ENCODE measurements at places on chromosomes 16 and 17.
A peak's percentile ranks its signal among the peaks of the same experiment; 100 is the strongest.

GRCh38 chr16:52727441-52727840 is 180.5 kb upstream of the TOX3 start:
- no peak for DNase-seq

DNA sequence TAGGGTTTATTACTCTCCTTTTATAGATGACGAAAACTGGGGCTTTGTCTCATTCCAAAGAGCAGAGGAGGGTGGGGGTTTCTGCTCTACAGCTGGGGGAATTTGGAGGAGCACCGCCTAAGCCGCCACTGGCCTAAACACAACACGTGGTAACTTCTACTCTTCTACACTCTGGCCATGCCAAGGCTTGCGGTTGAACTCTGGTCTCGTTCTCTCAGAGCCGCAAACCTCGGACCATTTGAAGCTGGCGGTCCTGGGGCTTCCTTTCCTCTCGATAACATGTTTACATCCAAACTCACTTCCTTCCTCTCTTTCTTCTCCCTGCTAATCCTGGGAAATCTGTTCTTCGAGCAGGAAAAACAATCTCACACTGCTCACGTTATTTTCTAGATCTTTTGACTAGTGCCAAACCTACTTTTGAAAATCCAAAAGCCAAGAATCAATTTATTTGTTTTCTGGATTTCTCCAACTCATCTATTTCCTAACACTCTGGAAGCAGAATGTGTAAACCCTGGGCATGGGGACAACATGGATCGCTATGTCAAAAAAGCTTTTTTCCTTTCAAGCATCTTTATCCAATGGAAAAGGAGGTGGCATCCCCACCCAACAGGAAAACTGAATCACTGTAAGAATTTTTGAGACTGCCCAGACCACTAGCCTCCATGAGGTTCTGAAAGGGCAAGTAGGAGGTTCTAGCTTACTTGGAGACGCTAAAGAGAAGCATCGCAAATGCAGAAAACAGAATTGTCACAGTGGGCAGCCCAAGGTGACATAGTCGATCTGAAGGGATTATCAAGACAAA is 13.6 kb upstream of the EEF2K start:
- DNase-seq: peak; percentile 85

DNA sequence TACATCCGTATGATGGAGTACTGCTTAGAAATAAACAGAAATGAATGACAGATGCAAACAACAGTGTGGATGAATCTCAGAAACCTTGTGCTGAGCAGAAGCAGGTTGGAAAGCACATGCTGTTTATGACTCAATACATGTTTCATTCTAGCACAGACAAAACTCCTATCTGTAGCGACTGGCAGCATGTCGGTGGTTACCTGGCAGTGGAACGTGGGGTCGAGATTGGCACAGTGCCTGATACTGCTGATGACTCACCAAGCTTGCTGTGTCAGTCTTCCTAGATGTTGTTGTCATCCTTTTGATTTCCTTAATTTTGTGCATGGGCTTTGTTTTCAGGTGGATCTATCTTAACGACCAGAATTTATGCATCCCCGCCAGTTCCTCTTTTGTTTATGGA is 62.1 kb downstream of the GAN start:
- no peak for DNase-seq

DNA sequence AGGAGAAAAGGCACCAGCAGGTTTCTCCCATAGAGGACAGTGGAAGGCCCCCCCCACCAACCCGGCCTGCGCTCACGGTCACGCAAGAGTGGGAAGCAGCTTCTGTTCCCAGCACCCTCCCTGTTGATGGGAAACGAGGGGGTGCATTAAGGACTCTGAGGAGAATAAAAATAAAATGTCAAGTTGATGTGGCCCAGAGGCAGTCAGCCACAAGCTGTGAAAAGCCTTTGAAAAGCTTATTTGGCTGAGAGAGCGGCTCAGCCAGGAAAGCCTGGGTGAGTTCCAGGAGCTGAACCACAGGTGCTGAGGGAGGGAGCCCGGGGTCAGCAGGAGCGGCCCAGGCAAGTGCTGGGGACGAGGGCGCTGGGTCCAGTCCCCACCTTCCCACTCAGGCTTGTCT is 26.9 kb upstream of the SPATA32 start:
- DNase-seq: no peak

- no peak for DNase-seq
Measured at GRCh38 chr17:1186214-1186820, 6.5 kb upstream of the ABR start.

- peak; percentile 38 for DNase-seq
Measured at GRCh38 chr16:51055434-51055833, 95.6 kb downstream of the SALL1 start.

- DNase-seq: no peak
Measured at GRCh38 chr16:12613131-12613991, 190.3 kb downstream of the CPPED1 start.

DNA sequence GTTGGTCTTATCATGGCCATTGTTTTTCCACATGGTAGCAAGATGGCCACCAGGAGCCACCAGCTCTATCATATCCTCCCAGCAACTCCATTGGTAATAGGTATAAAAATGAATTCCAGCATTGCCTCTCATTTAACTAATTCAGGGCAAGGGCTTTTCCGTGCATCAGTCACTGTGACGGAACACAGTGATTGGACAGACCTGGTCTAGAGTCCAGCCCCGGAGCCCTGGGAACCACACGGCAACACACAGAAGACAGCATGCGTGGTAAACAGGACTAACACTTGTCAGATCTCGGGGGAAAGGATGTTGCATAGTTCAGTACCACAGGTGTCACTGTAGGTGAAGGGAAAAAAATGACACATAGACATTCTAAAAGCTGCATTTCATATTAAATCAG is 638.0 kb upstream of the RBFOX1 start:
- no peak for DNase-seq

GRCh38 chr16:678209-678857 is 1.9 kb upstream of the STUB1 start:
- DNase-seq: no peak

DNA sequence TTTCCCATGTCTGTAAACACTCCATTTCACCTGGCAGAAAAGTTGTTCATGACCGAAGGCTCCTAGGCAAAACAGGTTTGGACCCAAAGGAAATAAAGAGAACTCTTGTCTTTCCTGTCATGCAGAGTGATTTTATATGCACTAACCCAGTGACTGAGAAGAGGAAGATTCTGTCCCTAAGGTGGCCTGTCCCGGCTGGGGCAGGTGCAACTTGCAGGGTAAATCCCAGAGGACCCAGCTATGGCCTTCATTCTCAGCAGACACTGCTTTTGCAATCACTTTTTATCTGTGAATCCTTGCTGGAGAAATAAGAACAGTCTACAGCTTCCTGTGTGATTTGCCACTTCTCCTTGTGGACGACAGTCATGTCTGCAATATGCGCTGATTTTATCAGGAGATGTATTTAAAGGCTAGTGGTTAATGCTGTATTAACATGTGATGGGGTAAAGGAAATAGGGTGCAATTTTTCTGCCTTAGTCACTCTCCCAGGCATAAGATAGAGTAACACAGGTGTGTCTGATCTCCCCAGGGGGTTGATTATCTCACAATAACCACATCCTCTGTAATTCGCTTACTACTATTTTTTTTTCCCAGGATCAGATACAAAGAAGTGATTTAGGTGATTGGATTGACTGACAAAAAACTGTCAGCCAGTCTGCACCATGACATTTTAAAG is 696.8 kb upstream of the SOX9 start:
- no peak for DNase-seq

DNA sequence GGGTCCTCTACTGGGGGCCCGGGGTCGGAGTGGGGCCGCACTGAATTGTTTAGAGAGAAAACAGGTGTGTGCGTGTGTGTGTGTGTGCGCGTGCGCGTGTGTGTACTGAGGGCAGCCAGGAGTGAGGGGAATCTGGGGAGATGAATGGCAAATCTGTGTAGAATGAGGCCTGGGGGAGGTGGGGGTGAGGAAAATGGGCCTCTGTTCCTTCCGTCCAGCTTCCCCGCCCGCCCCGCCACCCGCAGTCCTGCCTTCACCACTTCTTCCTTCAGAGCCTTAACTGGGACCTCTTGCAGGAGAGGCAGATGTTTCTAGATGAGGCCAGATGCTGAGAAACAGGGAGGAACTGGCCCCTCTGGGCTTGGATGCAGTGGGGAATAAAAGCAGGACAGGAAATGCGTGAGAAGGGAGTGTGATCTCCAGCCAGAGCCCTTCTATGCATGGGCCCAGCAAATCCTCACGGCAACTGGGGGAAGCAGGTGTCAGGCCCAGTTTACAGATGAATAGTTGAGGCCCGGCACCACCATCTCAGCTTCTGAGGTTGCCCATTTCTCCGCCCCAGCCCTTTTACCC is 29.7 kb upstream of the NGFR start:
- peak; percentile 46 for DNase-seq

DNA sequence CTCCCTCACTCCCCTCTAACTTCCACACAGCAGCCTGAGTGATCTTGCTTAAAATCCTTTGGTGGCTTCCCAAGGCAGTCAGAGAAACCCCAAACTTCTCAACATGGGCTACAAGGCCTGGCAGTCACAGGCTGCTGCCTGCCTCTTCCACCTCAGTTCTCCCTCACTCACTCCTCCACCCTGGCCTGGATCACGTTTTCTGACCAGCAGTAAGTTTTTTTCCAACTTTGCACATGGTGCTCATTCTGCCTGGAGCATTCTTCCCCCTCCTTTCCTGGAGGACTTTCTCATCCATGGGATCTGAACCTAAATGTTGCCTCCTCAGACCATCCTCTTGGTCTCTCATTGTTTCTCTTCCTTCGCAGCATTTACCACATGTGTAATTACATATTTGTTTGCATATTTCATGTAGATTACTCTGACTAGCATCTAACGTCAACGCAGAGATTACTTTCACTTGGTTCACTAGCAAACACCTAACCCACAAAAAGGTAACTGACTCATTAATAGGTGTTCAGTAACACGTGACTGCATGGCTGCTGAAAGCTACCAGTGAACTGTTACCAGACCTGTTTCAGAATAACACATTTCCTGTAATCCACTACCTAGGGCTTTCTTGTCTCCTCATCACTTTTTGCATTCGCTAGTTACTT is 17.1 kb downstream of the GNA13 start:
- DNase-seq: no peak

DNA sequence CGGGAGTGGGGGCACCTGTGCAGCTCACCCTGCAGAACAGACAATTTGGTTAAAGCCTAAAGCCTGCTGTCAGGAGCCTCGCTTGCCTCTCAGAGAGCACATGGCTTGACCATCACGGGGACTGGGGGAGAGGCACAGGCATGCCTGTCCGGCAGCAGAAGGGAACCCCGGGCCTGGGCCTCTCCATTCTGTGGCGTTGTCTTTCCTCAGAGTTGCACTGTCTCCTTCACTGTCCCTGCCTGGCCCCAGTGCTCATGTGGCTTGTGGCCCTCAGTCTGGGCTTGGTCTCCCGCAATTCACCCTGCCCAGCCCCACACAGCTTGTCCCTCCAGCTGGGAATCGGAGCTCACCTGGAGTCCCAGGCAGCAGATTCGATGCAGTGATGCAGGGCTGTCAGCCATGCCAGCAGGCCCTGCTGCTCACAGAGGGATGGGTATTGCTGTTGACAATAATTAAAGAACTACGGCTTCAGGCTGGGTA is 189.9 kb downstream of the SEC14L1 start:
- DNase-seq: no peak

- no peak for DNase-seq
Measured at GRCh38 chr17:13554231-13554630, 47.5 kb downstream of the HS3ST3A1 start.

- no peak for DNase-seq
Measured at GRCh38 chr16:11151156-11151884, 104.7 kb downstream of the SOCS1 start.

DNA sequence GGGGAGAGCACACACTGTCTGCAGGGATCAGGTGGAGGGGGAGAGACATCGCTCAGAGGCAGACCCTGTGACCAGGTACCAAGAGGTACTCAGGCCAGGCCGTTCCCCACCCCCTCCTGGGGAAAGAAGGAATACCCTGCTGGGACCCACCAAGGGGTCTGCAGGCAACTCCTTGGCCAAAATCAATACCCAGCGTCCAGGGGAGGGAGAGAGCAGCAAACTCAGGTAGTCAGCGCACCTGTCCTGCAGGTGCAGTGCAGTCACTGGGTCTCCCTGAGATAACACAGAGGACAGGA is 57.5 kb upstream of the DOC2B start:
- no peak for DNase-seq

DNA sequence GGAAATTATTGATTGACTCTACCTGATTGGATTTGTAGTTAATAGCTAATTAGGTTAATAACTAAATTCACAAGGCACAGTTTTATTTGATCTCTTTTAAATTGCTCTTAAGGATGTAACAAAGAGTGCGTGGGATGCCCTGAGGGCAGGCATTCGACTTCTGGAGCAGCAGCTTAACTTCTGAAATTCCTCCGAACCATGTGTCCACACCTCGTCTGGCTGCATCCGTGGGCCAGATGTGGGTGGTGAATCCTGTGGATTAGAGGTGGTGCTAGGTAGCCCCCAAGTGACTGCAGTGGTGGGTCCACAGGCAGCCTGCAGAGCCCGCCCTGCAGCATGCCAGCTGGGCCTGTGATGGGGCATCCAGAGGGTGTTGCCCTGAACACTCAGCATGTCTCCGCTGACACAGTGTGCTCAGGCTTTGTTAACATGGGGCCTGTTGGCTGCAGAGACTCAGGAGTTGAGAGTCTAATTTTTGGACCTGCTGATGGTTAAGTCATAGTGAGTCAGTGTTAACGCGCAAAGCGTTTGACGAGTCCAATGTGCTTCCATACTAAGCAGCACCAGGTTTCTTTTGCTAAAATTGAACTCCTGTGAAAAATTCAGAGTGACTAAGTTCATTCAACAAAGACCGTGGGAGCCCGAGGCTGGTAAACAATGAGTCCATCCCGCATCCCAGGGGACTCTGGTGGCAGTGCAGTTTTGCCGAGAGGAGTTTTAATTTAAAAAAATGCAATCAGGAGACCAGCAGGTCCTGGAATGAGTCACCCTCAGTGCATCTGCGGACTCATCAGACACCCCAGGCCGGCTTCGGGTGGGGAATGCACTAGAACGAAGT is 3.8 kb upstream of the NPB start:
- no peak for DNase-seq

DNA sequence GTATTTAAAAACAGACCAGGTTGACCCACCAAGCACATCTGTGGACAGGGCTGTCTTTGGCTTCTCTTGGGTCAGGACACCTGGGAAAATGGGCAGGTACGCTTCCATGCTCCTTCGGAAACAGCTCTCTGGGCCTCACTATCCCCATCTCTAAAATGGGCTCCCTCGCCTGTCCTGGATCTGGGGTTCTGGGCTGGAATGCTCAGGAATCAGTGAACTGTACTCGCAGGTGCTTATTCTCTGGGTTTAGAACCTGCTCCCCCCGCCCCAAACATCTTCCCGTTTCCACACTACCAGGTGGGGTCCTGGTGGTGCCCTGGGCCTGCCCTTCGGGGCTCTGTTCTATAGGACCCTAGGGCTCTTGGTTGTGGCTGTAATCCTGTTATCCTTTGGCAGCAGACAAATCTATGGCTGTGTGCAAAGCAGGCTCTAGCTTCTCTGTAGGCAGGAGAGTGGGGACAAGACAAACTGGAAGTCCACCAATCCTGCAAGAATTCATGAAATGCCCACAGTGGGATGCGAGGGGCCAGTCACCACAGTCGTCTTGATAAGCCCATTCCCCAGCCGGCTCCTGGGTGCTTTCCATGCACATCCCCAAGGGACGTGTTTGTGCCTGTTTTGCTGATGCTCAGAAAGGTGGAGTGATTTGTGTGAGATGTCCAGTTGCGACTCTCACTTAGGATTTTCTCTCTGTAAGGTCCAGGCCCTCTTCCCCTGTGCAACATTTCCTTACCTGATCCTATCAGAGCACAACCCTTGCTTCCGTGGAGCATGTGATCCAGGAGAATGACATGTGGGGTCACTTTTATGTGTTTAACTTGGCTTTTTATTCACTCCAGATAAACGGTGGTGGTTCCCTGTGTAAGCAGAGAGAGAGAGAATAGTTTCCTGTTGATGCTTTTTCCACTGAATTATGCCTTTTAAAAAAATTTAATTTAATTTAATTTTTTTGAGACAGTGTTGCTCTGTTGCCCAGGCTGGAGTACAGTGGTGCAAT is 37.2 kb downstream of the HAPSTR1 start:
- no peak for DNase-seq
